ENCODE measurements at places on chromosomes 16 and 17.

- DNase-seq, result no peak
Measured at GRCh38 chr17:64692187-64692586, 30.1 kb upstream of the SMURF2 start.

GRCh38 chr17:59859444-59860025 lies 33.2 kb downstream of the TUBD1 start:
- DNase-seq, result no peak

GRCh38 chr16:53743149-53743566 lies 39.2 kb downstream of the FTO start:
- no peak for DNase-seq

GRCh38 chr17:49984283-49984682 lies 10.7 kb downstream of the DLX3 start:
- DNase-seq, result no peak

GRCh38 chr17:71200597-71200996 lies 920.2 kb upstream of the SOX9 start:
- DNase-seq, result no peak

DNA sequence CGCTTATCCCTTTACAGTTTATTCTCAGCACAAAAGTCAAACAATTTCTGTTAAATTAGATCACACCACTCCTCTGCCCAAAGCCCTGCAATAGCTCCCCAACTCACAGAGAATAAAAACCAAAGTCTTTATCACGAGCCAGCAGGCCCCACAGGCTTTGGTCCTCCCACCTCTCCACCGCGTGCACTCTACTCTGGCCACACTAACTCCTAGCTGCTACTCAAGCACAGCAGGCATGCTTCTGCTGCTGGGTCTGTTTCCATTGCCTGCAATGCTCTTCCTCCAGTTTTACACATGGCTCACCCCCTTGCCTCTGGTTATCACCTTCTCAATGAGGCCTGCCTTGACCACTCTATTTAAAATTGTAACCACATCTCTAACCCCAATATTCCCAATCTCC lies 27.6 kb downstream of the HELZ start:
- DNase-seq, result no peak

- no peak for DNase-seq
Measured at GRCh38 chr16:57213462-57213861, 27.3 kb downstream of the RSPRY1 start.

DNA sequence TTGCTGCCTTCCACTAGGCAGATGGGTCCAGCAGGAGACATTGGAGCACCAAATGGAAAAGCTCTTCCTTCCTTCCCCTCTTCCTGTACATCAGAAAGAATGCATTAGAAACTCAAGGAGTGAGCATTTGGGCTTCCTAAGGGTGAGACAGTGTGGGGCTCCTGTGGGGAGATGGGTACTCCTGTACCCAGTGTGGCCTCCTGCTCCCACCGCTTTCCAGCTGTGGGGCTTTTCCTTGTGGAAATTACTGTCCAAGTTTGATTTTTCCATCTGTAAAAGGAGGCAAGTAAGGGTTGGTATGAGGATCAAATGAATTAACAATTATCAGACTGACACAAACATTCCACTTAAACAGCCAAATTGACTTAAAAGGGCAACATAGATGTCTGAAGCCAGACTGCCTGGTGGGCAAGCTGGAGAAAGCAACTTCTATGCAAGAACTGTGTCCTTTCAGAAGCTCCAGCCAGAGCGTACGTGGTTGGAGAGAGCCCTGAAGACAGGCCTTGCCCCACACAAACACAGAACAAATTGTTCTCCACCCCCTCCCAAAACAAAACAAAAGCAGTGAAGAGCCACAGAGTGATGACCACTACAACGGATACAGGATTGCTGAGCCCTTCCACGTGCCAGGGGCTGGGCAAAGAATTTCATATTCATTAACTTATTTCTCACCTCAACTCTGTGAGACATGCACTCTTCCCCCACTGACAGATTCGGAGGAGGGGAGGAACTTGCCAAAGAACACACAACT lies 23.1 kb upstream of the ALDH3A1 start:
- DNase-seq, result no peak

DNA sequence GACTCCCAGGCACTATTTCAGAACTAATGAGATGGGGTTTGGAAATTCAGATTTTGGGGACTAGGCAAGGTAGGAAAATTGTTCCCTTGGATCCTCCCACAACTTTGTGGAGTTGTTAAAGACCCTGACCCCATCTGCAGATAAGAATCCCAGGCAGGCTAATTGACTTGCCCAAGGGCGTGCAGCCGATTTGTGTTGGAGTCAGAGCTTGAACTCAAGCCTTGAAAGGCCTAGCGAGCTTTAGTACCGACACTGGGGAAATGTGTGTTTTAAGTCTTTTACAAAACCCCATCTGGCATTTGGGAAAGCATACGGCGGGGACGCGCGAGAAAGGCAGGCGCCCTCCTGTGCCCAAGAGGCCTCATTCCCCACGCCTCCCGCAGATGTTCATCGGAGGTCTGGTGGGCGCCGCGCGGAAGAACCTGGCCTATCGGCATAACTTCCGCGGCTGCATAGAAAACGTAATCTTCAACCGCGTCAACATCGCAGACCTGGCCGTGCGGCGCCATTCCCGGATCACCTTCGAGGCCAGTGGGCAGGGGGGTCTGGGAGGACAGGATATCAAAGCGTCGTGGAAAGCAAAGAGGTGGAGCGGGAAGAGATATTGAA lies 4.3 kb downstream of the CNTNAP1 start:
- DNase-seq, result no peak

GRCh38 chr16:75264457-75264998 lies 13.1 kb upstream of the BCAR1 start:
- no peak for DNase-seq

DNA sequence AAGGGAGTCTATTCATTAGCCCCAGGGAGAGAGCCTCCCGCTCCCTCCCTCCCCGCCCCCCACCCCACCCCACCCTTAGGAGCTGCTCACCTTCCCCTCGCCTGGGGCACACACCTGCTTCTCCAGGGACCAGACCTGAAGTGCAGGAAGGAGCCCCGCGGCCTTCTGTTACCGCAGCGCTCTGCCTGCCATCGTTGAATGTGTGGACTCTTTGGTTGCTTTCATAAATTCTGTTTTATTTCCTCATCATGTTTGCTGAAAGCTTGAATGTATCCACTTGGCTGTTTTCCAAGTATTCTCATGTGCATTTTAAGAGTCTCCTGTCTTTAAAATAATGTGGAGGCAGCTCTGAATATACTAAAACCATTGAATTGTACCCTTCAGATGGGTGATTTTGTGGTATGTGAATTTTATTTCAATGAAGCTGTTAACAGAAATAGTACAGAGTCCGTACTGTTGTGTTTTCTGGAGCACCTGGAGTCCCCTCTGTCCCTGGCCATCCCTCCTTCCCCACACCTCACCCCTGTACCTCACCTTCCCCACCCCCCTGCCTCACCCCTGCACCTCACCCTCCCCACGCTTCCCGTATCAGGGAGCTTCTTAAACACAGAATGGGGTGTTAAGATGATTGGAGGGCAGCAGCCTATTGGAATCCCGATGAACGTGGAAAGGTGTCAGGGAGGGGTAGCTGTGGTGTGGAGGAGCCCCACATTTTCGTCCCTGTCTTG lies 25.5 kb downstream of the RAB11FIP3 start:
- DNase-seq, result peak; percentile 39

- DNase-seq, result no peak
Measured at GRCh38 chr17:8921147-8921546, 44.4 kb downstream of the PIK3R5 start.

DNA sequence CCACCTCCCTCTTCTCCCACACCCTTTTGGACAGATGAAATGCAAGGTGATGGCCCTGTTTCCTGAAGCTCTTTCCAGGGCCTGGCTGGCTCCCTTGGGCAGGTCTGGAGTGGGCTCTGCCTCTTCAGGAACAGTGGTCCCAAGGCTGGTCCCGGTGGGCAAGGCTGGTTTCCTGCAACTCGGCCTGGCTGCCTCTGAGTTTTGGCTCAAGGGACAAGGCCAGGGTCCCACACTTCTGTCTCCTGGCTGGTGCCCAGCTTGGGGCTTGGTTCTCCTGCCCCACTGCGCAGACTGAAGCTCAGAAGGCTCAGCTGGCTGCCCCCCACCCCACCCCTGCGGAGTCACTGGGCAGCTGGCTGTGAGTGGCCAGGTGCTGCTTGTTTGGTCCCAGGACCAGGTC lies 3.8 kb upstream of the ACTG1 start:
- DNase-seq, result no peak

- DNase-seq, result no peak
Measured at GRCh38 chr17:9183306-9183705, 162.0 kb downstream of the NTN1 start.

DNA sequence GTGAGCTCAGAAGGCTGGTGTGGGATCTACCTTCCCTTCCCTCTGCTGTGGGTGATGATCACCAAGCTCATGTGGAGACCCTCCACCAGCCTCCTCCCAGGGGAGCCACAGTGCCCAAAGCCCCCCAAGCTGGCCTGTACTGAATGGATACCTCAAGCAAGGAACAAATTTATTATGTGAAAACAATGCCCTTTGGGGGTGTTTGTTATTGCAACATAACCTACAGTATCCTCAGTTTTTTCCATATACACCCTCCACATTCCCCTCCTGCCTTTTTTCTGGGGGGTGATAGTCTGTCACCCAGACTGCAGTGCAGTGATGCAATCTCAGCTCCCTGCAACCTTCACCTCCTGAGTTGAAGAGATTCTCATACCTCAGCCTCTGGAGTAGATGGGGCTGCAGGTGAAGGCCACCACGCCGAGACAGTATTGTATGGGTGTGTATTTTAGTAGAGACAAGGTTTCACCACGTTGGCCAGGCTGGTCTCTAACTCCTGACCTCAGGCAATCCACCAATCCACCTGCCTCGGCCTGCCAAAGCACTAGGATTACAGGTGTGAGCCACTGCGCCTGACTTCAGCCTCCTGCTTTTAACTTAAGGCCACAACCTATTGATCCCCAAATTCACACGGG lies 215.9 kb downstream of the CPPED1 start:
- DNase-seq, result no peak

DNA sequence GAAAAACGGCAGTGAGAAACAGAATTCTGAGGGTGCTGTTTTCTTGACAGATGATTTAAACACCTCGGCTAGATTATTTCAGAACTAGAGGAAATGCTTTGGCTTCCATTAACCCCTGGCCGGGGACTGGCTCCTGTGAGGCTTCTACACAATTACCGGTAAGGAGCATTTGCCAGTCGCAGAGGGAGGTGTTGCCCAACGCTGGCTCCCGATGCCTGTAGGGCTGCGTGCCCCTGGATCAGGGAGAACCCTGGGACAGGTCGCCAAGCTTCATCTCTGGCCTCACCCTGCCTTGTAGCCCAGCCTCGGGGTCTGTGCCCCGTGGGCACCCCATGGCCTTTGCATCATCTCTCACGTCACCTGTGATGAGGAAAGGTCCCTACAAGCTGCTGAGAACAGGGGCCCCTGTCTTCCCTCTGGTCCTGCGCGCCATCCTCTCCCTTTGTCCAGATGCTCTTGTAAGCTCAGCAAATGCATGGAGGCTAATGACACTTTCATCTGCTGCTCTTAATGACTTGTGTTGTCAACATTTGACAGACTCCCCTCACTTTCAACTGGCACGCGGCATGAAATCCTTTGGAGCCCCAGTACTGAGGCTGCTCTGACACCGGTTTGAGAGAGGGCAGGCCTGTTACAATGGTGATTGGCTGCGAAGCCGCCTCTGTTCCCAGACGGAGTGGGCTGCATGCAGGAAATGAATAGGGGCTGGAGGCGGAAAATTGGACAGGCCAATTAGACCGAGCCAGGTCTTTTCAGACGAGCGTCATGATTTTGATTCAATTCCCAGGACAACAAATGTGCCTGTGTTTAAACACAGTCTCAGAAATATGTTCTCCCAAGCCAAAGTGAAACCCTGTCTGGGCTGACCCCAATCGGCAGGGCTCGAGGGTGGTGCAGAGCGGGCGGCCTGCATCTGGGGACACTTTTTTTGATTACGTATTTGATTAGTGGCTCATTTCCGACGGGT lies 85.5 kb upstream of the DOC2B start:
- DNase-seq, result no peak

DNA sequence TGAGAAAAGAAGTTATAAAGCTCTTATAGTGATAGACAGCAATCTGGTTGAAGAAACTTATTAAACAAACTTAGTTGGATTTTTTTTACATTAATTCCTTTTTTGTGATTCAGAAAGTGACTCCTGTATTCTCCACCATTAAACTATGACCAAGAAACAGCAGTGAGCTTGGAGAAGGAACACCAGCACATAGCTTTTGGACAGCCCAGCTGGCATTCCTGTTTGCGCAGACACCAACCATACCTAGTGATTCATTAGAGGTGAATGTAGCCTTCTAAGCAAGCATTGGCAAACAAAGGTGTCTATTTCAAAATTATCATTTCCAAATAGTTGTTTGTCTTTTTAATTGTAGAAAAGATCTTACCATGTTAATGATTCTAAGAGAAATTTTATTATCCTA lies 94.4 kb downstream of the STXBP4 start:
- no peak for DNase-seq

GRCh38 chr17:65817951-65818350 lies 256.5 kb upstream of the AXIN2 start:
- no peak for DNase-seq

DNA sequence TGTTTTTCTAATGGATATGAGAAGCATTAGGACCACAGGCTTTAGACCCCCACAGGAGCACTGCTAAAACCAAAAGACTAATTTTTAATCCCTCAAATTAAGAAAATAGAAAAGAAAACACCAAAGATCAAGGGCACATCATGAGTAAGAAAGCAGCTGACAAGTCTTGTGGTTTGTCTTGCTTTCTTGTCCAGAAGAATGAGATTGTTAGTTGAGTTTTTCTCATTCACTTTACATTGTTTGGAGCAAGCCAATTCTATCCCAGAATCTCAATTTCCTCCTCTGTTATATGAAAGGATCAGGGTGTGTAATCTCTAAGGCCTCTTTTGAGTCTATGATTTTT lies 899.0 kb downstream of the KCNJ2 start:
- no peak for DNase-seq

- DNase-seq, result no peak
Measured at GRCh38 chr17:4559966-4560365, 411 bp downstream of the GGT6 start.

GRCh38 chr17:56131431-56131830 lies 21.8 kb upstream of the ANKFN1 start:
- no peak for DNase-seq

- no peak for DNase-seq
Measured at GRCh38 chr16:31428279-31428597, at the start of gene COX6A2. TSS of gene COX6A2 (minus strand) at chr16:31428360. CDS start at chr16:31428325, 35 bp downstream.

Measured in SK-N-MC (cell line).